ENCODE measurements at places on chromosomes 2 and 18. TPM values are rescaled to one million over a fixed set of nuclear protein-coding genes. Genes with fewer than 3 reads are reported as not detected.

SERPINB13 gene
- total RNA-seq: not detected

ZNF385B gene
- total RNA-seq: 4.1 TPM

ASXL3 gene
- total RNA-seq: 4.3 TPM

DIPK1C gene
- total RNA-seq: 6.3 TPM

REG3A gene
- total RNA-seq: not detected

SLC5A7 gene
- 0.07 TPM for total RNA-seq

RIT2 gene
- total RNA-seq: not detected

Data from left ventricle myocardium superior (tissue), 1 donor.